ENCODE measurements at places on chromosomes 5 and 9.

GRCh38 chr5:148808864-148809642 is 17.4 kb upstream of the ADRB2 start:
- DNase-seq = no peak

DNA sequence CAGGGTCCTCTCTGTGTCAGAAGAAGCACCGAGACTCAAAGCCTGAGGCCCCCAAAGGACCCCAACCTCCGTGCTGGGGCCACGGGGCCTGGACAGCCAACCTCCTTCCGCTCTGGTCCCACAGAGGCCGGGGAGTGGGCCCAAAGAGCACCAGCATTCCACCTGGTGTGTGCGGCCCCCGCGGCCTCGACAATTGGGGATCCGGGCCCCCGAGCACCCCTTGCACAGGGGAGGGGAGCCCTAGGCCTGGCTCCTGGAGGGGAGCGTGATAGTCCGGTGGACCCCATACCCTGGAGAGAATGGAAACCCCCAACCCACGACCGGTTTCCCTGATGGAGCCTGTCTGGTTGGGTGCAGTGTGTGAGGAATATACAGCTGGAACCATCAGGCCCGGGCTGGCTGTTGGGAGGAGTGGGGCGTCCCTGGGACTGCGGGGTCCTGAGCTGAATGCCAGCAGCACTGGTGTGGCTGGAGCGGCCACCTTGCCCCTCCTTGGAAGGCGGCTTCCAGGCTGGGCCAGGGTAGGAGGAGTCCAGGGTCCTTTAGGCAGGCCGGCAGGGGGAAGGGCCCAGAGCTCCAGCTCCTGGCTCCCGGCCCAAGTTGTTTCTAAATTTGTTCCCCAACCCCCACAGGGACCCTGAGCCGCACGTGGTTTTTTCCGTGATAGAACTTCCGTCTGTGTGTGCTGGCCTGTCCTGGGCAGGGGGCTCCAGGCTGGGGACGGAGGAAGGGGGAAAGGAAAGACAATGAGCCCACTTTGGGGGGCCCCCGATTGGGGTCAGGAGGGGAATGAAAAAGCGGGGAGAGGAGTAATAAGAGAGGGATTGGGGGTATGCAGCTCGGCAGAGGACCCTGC is 825 bp upstream of the TOR4A start:
- DNase-seq = no peak

DNA sequence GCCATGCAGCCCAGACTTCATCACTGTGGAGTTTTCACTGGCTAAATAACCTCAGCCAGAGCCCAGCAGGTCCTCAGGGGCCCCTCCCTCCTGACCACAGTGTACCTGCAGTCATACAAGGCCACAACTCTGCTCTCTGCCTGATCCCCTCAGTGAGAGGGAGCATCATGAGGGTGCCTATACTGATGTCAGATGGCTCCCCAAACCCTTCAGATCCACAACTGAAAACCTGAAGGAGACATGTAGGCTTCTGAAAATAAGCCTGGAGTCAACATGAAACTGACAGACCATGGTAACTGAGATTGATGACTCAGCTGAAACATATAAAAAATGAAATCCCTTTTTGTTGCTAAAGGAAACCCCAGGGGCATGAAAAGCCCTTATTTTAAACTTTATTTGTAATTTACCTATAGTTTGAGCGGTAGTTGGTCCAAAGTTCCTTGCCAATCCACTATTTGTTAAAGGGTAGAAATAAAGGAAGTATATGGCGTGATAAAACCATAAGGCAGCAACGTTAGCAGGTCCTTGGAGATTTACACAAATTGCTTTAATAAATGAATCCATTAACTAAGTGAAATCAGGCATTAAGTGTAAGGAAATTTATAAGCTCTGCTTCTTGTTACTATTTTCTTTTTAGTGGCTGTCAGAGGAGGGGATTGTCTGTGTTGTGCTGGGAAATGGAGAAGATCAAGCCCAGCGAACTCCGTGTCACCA is 68.3 kb downstream of the FGF1 start:
- no peak for DNase-seq

- peak; percentile 93 for DNase-seq
Measured at GRCh38 chr9:127980706-127981558, at the start of gene EEIG1. EEIG1 (minus strand) TSS chr9:127980989; CDS start chr9:127980137, 852 bp downstream.

- DNase-seq = no peak
Measured at GRCh38 chr5:126972062-126972895, 58.1 kb downstream of the MARCHF3 start.

DNA sequence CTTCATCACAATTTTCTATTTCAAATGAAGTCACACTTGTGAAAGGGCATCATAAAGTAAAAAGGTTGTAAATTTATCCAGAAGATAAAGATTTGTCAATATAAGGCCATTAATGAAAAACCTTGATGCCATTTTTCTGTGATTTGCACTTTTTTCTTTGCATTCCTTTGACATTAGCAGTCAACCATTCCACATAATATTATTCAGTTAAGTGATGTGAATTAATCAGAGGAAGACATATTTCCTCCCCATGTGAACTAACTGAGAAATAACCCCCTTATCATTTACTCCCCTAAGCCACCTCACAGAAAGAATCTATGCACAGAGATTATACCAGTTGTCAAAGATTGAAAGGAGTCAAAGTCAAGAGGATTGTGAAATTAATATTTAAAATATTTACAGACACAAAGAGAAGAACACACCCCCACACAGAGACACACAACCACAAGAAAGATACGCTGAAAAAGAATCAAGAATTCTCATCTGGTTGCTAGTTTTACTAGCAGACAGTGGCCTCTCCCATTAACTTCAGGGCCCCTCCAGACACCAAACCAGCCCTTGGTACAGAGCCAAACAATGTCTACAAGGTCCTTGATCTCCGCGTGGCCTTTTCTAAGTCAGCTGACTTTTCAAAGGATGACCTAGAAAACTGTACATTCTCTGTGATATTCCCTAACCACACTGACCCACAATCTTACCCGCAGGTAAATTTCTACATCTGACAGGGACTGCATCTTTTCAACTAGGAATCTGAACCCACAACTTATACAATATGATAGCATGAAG is 29.5 kb downstream of the GNAQ start:
- DNase-seq = no peak
